ENCODE measurements at places on chromosomes 13 and 19. TPM values are rescaled to one million over a fixed set of nuclear protein-coding genes. Genes with fewer than 3 reads are reported as not detected.

- peak; percentile 65 for DNase-seq
Observed at GRCh38 chr13:30832845-30833332, 73.2 kb upstream of the MEDAG start.

Gene ZNF571
- 2.4 TPM for polyA plus RNA-seq

Gene ZNF555
- 2.3 TPM for polyA plus RNA-seq

Gene STARD13
- 3.2 TPM for polyA plus RNA-seq

DNA sequence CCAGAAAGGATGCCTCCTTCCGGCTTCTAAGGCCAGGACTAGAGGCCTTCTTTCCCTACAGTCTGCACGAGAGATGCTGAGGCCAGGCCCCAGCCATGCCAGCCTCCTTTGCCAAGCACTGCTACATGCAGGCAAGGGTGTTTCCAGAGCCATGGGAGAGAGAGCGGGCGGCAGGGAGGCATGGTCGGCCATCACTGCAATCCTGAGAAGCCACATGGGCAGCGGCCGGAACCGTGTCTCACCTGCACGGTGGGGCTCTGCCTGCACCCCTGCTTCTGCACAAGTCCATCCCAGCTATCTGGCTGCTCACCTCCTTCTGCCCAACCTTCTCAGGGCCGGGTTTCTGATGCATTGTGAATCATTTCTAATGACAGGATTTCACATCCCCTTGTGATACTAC lies 35.1 kb downstream of the TSHZ3 start:
- no peak for DNase-seq
